Thyroid gland (tissue), 4 donors: ENCODE measurements at places on chromosomes 7 and 10.

DNA sequence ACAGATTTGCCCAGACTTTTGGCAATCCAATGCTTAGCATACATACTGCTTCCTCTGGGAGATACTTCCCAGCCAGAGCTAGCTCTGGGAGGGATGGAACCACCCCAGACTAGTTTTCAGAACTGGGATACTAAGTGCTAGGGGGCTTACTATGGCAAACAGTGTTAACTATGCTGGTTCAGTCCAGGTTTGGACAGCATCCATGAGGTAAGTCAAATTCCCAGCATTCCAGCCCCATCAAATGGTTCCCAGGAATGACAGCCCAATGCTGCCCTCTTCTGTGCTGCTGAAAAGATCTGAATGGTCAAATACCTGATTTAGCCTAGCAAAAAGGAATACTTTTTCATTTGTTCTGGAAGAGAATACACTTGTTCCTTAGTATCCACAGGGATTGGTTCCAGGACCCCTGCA lies 141.7 kb upstream of the CCDC6 start:
- DNase-seq = peak; percentile 61

- no peak for DNase-seq
These were observed 28.2 kb downstream of the HBP1 start for GRCh38 chr7:107196834-107197610.

- DNase-seq = no peak
These were observed 17.9 kb downstream of the PLPP4 start for GRCh38 chr10:120474956-120475355.

DNA sequence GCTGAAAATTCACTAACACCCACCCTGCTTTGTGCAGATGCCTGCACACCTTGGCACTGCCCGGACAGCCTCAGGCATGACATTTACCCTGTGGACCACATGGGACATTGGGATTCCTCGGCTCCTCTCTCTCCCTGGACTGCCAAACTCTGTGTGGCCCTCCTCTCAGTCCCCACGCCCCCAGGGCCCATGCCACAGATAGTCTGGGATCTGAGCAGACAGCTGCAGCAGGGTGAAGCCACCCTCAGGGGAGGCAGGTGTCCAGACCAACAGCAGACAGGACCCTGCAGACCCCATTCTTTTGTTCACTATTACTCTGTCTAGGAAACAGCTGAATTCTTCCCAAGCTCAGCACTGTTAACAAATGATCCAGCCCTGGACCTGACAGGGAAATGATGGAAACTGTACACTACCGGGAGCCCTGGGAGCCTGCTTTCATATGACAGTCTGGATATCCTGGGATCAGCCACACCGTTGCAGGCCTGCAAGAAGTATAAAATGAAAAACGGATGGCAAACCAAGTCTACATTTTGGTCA lies 83.4 kb downstream of the VOPP1 start:
- DNase-seq = no peak

DNA sequence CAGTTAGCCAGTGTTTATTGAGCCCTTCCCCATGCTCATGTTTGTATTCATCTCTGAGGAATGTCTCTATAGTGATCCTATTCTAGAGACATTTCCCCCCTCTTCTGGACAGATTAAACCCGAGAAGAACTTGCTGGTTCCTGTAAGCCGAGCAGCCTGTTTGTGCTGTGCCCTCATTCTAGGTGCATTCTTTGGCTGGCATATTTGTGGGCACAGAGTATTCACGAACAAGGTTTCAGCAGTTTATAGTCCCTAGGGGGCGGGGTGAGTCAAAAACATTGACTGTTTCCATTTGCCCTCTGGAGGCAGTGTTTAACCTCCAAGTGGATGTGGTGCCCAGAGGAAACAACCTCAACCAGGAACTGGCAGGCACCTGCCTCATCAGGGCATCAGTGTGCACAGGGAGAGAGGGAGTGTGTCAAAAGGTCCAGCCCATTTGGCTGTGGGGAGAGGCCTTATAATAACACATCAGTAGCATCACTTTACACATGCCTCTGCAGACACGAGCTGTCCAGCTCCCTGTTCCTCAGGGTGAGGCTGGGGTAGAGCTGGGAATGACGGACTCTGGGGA lies 273.3 kb upstream of the LRGUK start:
- peak; percentile 27 for DNase-seq

DNA sequence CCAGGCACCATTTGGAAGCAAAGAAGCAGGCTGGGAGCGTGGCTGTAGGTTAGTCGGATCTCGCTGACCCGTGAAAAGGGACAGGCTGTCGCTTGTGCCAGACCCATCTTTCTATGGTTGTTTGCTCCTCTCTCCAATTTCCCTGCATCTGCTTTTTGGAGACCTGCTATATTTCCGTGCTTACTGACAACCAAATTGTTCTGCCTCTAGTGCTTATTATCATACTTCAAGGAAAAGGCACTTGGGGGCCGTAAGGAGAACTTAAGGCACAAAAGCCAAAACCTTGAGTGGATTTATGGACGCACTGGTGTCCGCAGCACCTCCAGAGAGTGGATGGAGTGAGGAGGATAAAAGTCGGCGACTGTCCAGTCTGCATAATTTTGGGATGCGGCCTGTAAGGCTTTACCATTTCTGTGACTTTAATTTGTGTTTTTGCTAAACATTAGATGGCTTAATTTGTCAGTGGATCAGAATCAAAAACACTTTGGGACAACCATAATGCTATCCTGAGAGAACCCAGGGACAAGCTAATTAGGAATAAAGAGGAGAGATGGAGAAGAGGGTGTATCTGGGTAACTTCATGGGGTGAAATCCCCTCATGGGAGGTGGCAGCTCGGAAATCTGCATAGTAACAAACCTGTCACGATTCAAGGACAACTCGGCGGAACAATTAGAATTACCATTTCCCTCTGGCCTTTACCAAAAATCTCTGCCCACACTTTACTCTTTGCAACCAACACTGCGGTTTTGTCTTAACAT lies 206.7 kb downstream of the HDAC9 start:
- DNase-seq = no peak

DNA sequence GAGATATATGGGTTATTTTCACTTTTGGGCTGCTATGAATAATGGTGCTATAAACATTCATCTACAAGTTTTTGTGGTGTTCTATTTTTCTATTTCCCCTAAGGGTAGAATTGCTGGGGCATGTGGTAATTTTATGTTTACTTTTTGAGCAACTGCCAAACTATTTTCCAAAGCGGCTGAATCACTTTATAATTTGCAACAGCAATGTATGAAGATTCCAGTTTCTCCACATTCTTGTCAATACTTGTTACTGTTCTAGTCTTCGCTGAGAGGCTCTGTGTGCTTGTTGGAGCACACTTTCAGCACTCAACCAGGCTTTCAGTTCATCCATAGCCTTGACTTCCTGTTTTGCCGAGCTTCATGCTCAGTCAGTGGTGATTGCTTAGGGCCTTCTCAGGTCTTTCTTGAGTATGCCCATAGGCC lies 39.0 kb downstream of the ADK start:
- peak; percentile 71 for DNase-seq

DNA sequence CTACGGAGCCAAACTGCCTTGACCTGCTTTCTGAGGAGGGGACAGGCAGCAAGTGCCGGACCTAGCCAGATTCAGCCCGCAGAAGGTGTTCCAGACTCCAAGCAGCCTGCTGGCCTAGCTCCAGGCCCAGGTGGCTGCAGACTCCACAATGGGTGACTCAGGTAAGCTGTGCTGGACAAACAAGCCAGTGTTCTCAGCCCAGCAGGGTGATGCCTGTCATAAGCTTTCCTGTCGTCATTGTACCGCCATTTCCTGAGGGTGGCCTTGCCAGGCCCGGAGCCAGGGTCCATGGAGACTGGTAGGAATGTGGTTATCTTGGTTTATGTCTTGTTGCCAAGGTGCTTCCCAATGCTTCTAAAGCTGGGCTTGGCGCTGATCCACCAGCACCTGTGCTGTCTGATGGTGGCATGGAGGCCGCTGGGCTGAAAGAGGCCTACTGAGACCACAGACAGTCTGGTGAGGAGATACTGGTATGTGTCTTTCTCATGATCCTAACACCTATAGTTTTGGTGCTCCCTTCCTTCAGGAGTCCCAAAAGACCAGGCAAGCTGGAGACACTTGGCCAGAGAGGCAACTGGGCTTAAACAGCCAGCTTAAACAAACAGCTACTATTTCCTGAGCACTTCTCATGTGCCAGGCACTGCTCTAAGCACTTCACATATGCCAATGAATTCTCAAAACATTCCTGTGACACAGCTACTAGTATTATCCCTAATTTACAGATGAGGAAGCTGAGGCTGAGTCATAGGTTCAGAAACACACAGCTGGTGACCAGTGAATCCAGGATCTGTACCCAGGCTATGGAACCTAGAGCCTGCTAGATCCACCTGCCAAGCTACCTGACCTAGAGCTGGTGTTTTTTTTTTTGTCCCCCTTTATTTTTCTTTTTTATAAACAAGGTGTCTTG lies 42.0 kb downstream of the ZC3HC1 start:
- DNase-seq = peak; percentile 94

- DNase-seq = no peak
These were observed 143.8 kb downstream of the HGF start for GRCh38 chr7:81626008-81626407.

GRCh38 chr7:81484261-81484660 lies 285.6 kb downstream of the HGF start:
- peak; percentile 39 for DNase-seq

DNA sequence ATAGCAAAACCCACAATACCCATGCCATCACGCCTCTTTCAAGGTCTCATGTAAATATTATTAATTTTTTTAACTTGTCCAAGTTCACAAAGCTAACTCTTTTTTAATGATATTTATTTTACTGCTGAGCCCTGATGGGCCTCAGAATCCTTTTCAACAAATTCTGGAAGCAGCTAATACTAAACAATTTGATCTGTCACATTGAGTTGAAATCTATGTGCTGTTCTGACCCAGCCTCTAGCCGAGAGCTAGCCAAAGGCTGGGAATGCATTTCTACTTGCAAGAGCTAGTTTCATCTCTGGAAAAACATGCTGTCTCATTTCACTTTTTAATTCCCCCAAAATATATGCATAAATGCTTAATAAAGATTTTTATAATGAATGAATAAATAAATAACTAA lies 47.9 kb downstream of the TFAM start:
- DNase-seq = no peak

GRCh38 chr7:127650847-127651555 lies 993 bp upstream of the SND1 start:
- DNase-seq = peak; percentile 17

DNA sequence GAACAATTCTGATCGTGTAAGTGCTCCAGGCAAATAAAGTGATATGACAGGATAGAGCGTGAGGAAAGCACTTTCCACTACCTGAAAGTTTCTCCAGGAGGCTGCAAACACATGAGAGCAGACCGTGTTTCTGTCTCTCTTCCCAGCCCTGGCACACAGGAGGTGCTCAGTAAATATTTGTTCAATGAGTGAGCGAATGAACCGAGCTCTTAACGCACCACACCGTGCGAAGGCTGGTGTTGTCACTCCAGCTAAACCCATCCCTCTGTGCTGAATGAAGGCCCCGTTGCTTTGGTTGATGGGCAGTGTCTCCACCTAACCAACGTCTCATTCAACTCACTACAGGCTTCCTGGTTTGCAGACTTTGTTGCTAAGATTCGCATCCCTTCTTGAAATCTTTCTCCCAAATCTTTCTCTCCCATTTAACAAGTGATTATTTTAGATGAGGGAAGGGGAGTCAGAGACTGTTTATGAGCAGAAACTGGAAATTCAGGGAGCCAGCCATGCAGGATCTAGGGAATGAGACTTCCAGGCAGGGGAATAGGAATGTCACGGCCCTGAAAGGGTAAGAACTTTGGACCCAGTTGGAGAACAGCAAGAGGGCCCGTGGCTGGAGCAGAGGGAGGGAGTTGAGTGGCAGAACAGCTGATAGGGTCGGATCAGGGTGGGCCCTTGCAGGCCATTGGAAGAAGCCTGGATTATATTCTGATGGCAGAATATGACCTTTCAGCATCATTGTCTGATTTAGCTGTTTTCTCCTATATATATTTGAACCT lies 282.6 kb downstream of the CAMK1D start:
- no peak for DNase-seq

GRCh38 chr7:50808282-50808888 lies 25.7 kb upstream of the GRB10 start:
- DNase-seq = no peak

DNA sequence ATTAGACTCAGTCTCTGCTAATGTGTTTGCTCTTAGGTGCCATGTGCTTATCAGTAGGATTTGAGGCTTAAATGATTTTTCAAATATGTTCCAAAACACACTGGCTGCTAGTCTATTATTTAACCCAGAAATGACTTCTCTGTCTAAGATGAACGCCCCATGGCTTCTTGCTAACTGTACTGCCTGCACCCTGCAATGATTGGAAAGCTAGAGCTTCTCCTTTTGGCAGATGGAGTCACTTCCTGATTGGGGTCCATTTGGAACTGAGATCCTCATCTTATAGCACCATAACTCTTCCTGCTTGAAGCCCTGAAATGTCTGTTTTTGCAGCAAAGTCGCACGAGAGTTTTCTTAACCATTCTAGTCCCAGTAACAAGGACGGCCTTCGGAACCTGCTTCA lies 186.5 kb upstream of the ADO start:
- DNase-seq = no peak

GRCh38 chr7:95960706-95961244 lies 188.4 kb downstream of the DYNC1I1 start:
- no peak for DNase-seq

DNA sequence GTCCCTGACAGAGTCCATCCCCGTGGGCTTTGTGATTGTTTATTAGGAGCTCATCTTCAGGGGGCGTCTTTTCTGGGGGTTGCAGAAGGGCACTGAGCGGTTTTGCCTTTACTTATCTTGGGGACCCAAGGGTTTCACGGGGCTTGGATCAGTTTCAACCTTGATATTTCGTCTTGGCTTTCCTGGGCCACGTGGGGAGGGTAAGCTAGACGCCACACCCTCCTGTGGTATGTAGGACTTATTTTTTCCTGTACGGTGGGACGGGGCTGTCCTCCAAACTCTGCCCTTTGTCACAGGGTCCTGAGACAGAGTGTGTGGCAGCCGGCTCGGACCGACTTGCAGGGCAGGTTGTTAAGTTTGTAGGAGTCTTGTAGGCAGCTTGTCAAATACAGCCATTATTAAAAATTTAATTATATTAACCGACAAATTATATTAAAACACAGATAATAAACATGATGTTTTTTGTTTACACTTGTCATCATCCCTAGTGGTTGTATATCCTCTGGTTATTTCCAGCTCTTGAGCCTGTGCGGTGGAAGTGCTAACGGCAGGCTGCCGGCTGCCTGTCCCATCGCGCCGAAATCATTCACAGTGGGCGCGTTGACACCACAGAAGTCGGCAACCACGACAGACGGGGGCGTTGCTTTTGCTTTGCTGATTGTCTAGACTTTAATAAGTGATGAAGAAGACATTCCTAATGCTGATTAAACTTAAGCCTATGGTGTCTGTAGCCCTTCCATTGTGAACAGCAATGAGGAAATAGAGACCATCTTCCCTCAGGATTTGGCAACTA lies 193.2 kb downstream of the DNAJB6 start:
- DNase-seq = no peak

- no peak for DNase-seq
These were observed 1.5 kb downstream of the POLD2 start for GRCh38 chr7:44121761-44122420.

- DNase-seq = peak; percentile 78
These were observed 8.9 kb downstream of the AGFG2 start for GRCh38 chr7:100547872-100548271.

- no peak for DNase-seq
These were observed 48.8 kb downstream of the HOXA1 start for GRCh38 chr7:27046854-27047549.

- DNase-seq = no peak
These were observed 99.8 kb upstream of the GJD4 start for GRCh38 chr10:35505241-35505873.

GRCh38 chr10:68121852-68122251 lies 12.6 kb downstream of the MYPN start:
- no peak for DNase-seq

- peak; percentile 77 for DNase-seq
These were observed 44.9 kb downstream of the BEND7 start for GRCh38 chr10:13483951-13484350.

- DNase-seq = no peak
These were observed 33.3 kb upstream of the MNX1 start for GRCh38 chr7:157043745-157044144.
